ENCODE measurements at places on chromosomes 13 and 19.

GRCh38 chr19:40147693-40148347 lies 43.4 kb upstream of the MAP3K10 start:
- no peak for DNase-seq

- DNase-seq: no peak
These were observed 14.4 kb upstream of the SLC25A42 start for GRCh38 chr19:19049406-19049805.

GRCh38 chr19:3585301-3586126 lies at the start of gene GIPC3:
GIPC3 (plus strand) TSS chr19:3585478; CDS start chr19:3585598, 120 bp downstream.
- DNase-seq: no peak

DNA sequence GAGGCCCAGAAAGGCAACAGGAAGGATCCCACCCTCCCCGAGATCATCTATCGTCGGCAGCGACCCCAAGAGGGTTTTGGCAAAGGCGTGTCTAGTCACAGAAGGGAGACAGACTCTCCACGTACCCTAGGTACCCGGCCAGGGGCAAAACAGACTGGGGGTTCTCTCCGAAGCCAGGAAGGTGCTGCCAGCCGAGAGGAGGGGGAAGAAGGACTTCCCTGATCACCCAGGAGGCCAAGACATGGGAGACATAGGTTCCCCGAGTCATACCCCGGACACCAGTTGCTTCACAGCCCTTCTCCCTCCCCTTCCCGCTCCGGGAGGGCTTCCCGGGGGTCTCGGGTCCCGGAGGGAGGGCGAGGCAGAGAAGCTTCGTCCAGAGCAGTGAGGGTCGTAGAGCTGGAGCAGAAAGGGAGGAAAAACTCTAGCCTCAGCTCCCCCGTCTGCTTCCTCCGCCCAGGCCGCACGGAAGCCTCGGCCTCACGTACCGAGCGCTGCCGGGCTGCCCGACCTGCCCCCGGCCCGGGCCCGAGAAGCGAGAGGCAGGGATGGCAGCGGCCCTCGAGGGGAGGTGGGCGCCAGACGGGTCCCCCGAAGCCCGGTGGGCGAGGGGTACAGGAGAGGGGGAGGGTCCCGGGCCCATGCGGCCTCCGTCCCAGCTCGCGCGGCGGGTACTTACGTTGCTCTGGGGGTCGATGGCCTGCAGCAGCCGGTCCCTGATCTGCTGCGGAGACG lies 644 bp downstream of the MED26 start:
- DNase-seq: no peak

GRCh38 chr13:23547000-23547590 lies 23.1 kb upstream of the TNFRSF19 start:
- DNase-seq: no peak

DNA sequence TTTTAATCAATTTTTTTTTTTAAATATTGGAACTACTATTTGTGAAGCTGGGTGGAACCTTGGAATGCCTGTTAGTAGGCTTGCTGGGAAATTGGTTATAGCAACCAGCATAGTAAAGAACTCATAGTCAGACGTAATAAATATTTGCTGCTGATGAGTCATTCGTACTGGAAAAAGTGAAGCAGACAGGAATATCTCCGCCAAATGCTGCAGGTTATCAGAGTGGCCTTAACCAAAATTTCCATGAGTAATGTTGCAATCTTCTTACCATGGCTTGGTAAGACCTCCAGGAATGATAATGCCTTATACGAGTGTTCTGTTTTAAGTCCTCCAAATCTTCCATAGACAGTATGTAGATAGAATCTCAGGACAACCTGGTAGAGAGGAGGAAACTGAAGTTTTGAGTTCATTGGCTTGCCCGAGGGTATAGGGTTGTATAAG lies 34.2 kb downstream of the MBNL2 start:
- no peak for DNase-seq

DNA sequence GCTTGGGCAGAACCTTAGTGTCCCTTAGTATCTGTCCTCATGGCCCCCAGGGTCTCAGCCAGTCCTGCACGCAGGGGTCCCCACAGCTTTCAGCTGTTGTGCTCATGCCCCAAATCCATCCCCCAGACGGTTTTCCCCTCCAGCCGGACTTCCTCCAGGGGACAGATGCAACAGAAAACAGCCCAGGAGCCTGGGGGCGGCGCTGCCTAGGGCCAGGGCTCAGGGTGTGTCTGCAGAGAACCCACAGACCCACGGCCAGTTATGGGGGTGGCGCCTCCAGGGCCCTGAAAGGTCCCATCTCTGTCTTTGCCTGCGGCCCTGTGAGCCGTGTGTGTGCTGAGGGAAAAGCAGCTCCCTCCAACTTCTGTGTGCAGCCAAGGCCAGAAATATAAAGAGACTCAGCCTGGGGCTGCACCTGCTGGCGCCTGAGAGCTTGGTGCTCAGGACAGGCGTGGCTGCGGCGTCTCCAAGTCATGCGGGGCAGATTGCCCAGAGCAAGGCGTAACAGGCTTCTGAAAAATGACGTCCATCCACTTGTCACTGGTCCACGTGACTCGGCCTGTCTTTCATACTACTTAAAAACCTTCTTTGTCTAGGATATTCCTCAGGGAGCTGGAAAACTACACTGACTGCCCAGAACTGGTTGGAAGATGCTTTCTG lies 22.1 kb upstream of the F7 start:
- DNase-seq: no peak

DNA sequence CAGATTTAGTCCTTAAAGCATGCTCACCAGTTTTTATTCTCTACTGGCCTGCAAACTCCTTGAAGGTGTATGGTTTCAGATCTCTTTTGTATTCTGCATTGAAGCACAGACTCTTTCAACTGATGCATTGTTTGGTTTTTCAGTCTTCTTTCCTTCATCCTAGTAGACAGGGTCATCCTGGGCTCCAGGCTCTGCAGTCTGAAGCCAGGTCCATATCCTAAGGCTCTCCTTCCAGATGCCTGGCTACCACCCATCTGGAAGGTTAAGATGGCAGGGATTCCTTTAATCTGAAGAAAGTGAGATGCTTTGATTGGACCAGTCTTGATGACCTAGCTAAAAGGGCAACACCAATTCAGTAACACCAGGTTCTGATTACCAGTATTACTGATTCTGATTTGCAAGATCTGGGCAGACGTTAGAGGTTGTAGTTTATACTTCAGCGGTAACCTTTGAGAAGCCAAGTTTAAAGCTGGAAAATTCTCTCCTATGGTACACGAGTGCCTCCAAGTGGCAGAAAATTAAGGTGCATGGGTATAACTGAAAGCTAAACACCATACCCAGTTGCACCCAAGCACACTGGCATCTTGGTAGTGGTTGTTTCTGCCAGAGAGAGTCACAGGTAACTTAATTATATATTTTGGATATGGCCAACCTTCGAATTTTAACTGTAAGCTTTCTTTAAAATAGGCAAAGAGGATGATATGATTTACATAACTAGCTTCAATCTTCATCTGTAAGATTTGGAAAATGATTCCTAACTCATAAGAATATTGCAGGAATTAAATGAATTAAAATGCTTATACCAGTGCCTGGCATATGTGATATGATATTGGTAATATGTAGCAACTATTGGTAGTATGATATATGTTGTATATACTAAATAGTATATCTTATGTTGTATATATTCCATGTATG lies 1651.9 kb upstream of the MIR17HG start:
- DNase-seq: no peak

GRCh38 chr19:13885826-13886365 lies 9.0 kb downstream of the NANOS3 start:
- no peak for DNase-seq

DNA sequence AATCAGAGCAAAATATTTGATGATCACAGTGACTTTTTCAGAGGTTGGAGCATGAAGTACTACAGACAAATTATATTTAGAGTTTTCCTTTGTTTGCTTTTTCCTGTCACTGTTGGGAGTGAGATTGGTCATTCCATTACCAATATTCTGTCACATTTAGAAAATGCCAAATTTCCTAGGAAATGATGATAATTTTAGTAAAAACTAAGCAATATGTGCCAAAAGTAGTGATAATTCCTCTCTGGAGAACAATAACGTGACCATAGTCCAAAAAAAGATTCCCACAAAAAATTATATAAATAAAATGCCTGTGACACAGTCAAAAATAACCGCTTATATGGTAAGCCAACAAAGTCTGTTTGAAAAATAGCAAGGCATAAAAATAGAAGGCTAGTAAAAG lies 2719.4 kb downstream of the PCDH9 start:
- DNase-seq: no peak

GRCh38 chr13:61684976-61685681 lies 269.5 kb upstream of the PCDH20 start:
- DNase-seq: no peak

GRCh38 chr13:98339684-98340425 lies 162.8 kb upstream of the RNF113B start:
- DNase-seq: no peak

GRCh38 chr13:81012031-81012430 lies 671.1 kb upstream of the SPRY2 start:
- DNase-seq: no peak

- no peak for DNase-seq
These were observed 13.1 kb downstream of the ATP8A2 start for GRCh38 chr13:25384758-25385410.

DNA sequence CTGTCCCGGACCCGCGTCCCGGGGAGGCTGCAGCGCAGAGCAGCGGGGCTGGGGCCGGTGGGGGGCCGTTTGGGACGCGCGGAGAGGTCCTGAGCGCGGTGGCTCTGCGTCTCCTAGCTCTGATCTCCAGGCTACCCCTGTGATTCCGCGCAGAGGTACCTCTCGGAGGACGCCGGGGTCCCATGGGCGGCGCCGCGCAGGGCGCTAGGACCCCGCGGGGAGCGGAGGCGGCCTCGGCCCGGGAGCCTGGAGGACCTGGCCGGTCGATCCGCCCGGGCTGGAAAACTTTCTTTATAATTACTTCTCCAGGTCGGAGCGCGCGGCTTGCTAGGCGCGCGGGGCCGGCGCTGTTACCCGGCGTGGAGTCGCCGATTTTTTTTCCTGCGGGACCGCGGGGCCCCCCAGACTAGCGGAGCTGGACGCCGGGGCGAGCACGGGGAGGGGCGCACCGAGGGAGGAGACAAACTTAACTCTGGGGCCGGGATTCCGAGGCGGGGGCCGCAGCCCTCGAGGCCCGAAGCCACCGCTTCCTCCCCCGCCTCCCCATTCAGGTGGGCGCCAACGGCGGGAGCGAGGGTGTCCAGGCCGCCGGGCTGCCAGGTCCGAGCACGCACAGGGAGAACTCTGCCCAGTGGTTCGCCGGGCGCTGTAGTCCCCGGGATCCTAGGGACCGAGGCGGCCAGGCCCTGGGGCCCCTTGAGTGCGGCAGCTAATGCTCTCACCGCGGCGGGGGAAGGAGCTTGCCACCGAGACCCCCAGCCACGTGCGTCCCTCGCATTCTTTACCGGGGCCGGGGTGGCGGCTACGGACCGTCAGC lies 848 bp upstream of the CEBPA start:
- DNase-seq: no peak

GRCh38 chr19:37470216-37470615 lies 1.1 kb downstream of the ZNF570 start:
- no peak for DNase-seq

GRCh38 chr13:46184277-46184699 lies 2.3 kb upstream of the LCP1 start:
- peak; percentile 65 for DNase-seq

- no peak for DNase-seq
These were observed 46.1 kb upstream of the TSC22D1 start for GRCh38 chr13:44622261-44622660.

GRCh38 chr19:58558066-58558622 lies at the start of gene UBE2M:
UBE2M (minus strand) TSS chr19:58558611; CDS start chr19:58558381, 230 bp downstream.
- DNase-seq: peak; percentile 60

GRCh38 chr13:66528944-66529576 lies 701.1 kb downstream of the PCDH9 start:
- no peak for DNase-seq

DNA sequence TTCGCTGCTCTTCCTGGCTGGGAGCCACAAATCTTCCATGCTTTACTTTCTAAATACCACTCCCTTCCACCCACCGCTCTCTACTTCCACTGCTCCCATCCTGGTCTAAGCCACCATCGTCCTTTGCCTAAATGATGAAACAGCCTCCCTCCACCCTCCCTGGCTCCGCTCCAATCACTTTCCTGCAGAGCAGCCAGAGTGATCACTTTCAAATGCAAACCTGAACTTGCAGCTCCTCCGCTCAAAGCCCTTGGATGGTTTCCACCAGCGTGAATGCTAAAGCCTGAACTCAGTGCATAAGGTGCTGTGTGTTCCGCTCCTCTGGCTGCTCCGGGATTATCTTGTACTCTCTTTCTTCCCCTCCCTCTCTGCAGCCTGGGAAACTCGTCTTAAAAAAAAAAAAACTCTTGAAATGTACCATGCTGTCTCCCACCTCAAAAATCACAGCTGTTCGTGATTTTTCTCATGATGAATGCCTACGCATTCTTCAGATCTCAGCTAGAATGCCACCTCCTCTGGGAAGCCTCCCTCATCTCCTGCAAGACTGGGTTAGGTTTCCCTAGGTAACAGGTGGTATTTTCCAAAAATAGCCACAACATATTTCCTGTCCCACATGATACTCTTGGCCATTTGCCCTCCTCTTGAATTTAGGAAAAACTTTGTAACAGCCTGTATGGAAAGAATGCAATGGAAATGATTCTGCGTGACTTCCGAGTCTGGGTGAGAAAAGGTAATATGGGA lies 3.7 kb upstream of the SIN3B start:
- DNase-seq: no peak

- DNase-seq: no peak
These were observed 11.6 kb downstream of the ZNRF4 start for GRCh38 chr19:5466814-5467291.

DNA sequence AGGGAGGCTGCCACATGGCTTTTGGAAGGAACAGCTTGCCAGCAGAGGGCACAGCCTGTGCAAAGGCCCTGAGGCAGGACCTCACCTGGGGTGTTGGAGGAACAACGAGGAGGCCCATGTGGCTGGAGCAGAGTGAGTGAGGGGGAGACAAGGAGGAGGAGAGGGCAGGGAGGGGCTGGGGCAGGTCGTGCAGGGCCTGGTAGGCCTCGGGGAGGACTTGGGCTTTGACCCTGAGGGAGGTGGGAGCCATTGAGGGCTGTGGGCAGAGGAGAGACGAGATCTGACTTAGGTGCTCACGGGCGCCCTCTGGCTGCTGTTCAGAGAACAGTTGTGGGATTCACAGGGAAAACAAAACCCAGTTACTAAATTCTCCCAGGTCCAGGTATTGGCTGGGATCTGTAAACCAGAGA lies 25.2 kb downstream of the ZNRF4 start:
- DNase-seq: no peak

DNA sequence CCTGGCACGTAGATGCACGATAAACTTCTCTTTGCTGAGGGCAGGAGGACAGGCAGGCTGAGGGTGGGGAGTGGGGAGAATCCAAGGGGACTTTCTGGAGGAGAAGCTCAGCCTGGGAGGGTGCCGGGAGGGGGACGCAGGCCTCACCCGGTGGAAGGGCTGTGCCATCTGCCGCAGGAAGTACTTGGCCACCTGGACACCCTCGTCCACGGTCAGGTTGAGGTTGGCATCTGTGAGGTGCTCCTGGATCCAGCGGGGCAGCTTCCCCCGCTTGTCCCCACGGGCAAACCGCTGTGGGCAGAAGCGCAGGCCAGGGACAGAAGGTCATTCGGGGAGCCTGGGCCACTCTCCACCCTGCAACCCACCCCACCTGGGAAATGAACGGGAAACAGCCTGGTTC lies 11.5 kb downstream of the KLC3 start:
- DNase-seq: no peak
